ENCODE measurements at places on chromosomes 4 and X. TPM values are rescaled to one million over a fixed set of nuclear protein-coding genes. Genes with fewer than 3 reads are reported as not detected.

The CHRDL1 gene
- total RNA-seq: 16.8 TPM

DNA sequence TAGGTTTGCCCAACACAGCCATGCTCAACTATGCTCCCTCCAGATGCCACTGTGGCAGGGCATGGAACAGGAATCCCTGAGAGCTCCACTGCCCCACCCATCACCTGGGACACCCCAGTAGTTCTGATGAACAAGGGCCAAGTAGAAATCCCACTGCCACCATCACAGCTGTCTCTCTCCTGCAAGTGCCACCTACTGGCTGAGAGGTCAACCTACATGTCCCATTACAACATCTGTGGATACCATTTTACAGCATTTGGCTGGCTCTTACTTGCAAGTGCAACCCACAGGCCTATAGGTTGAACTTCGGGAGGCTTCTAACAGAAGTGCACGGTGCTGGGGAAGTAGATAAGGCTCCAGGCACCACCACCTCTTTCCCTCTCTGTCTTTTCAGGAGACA, 142.5 kb downstream of the CXXC4 start:
- H3K36me3 ChIP-seq: no peaks in the 10 kb centered on the region
- H3K27ac ChIP-seq: no peak overlapping the region
- H3K4me1 ChIP-seq: no peaks in the 10 kb centered on the region
- no peaks in the 10 kb centered on the region for H3K27me3 ChIP-seq
- DNase-seq: no peak
- H3K4me3 ChIP-seq: no peak overlapping the region

The CFAP99 gene
- total RNA-seq: not detected

- no peaks in the 10 kb centered on the region for H3K36me3 ChIP-seq
- H3K4me1 ChIP-seq: no peaks in the 10 kb centered on the region
- H3K4me3 ChIP-seq: peak overlapping the region; percentile 3
- H3K27ac ChIP-seq: no peak overlapping the region
Observed at GRCh38 chrX:120000490-120001246, 57.1 kb upstream of the NKAP start.

- no peaks in the 10 kb centered on the region for H3K4me1 ChIP-seq
- H3K36me3 ChIP-seq: no peaks in the 10 kb centered on the region
- H3K27me3 ChIP-seq: no peaks in the 10 kb centered on the region
- H3K27ac ChIP-seq: peak overlapping the region; percentile 87
- DNase-seq: no peak
Observed at GRCh38 chrX:52262195-52262546, 77.5 kb downstream of the MAGED4 start.

The PPID gene
- 12.8 TPM for total RNA-seq

The SH3RF1 gene
- total RNA-seq: 24.6 TPM

DNA sequence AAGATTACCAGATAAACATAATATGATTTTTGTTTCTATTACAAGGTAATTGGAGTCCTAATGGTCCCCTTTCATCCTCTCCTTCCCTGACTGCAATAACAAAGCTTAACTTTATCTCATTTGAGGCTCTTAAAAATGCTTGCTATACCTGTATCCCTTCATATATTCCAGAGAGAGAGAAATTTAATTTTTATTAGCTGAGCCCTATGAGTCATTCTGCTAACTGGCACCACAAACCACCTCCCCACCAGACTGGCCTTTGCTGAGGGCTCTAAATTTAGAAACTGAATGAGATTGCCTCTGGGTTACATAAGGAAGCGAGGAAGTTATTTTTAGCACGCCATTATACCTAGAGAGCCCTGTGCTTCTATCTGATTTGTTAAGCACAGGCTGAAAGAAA, 27.4 kb downstream of the CBLL2 start:
- H3K36me3 ChIP-seq: no peaks in the 10 kb centered on the region
- H3K4me3 ChIP-seq: peak overlapping the region; percentile 8
- H3K27me3 ChIP-seq: no peaks in the 10 kb centered on the region
- H3K4me1 ChIP-seq: peaks cover 4% of the 10 kb centered on the region
